ENCODE measurements at places on chromosomes 3 and 15.

- no peak for DNase-seq
Observed at GRCh38 chr3:48747706-48748105, 30.7 kb upstream of the IP6K2 start.

- DNase-seq = no peak
Observed at GRCh38 chr3:116445311-116445841, at the start of gene LSAMP. Gene LSAMP, minus strand, starts transcription at chr3:116445487.

GRCh38 chr3:53260286-53260785 lies 4.5 kb upstream of the TKT start:
- no peak for DNase-seq

GRCh38 chr3:159584421-159584820 lies 404.2 kb upstream of the IL12A start:
- no peak for DNase-seq

DNA sequence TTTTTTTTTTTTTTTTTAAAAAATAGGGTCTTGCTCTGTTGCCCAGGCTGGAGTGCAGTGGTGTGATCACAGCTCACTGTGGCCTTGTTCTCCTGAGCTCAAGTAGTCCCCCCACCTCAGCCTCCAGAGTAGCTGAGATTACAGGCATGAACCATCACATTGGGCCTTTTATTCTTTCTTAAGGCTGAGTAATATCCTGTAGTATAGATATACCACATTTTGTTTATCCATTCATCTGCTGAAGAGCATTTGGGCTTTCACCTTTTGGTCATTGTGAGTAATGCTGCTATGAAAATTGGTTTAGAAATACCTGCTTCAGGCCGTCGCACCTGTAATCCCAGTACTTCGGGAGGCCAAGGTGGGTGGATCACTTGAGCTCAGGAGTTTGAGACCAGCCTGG lies 42.6 kb downstream of the PAQR5 start:
- DNase-seq = no peak

GRCh38 chr3:32881624-32882023 lies 63.8 kb downstream of the TRIM71 start:
- no peak for DNase-seq

DNA sequence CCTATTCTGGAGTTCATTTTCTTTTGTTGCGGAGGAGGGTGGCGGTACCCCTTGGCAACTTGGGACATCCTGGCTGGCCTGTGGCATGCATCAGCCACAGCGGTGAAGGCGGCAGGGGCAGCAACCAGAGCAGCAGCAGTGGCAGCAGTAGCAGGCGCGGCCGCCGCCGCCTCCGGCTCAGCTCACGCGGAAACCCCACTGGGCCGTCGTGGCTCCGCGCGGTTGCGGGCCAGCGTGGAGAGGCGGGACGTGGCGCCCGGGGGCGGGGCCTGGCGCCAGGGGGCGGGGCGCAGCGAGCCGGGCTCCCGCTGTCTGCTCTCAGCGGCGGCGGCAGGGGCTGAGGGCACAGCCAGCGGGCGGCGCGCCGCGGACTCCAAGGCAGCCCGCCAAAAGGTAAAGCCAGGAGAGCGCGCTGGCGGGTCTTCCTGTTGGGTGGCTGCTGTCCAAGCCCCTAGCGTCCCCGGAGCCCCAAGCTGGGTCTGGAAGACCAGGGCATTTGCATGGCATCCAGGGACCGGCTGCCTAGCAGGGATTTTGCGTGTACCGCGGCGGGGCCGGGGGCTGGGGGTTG lies 334.4 kb upstream of the THRB start:
- DNase-seq = no peak

- peak; percentile 24 for DNase-seq
Observed at GRCh38 chr3:112531358-112531781, 30.4 kb downstream of the ATG3 start.

DNA sequence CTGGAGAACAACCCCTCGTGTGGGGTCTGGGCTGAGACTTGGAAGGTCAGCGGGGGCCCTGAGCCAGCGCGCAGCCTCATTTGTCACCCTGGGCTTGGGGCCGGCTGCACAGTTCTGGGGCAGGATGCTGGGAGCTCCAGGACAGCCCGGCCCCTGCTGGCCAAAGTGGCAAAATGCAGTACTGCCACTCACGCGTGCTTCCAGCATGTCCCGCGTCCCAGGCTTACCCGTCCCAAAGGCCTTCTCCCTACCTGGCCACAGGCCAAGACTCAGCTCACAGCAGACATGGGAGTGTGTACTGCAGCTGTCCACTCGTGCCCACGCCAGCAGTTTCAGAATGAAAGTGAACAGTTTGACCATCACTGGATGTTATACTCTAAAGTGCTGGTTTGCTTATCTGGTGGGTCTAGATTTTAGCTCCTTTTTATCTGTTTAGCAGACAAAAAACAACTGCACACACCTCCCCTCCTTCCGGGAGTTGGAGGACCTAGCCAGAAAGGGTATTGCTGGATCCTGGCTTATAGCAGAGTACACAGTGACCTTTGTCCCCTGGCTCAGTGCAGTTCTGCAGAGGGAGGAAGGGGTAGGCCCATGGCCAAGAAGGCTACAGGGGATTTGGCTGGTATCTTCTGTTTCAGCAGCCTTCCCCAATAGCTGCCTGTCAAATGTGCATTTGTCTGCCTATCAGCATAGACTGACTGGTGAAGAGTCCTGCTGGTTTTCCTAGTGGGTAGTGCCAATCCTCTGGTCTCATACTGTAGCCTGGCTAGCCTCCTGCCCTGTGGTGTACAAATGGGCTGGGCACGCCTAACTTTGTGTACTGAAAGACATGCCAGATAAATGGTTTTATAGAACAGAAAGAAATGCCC lies 23.2 kb upstream of the IP6K2 start:
- DNase-seq = peak; percentile 13

- DNase-seq = no peak
Observed at GRCh38 chr3:3165241-3165640, 14.2 kb downstream of the CRBN start.

- no peak for DNase-seq
Observed at GRCh38 chr3:157103860-157104259, 56.1 kb downstream of the CCNL1 start.

DNA sequence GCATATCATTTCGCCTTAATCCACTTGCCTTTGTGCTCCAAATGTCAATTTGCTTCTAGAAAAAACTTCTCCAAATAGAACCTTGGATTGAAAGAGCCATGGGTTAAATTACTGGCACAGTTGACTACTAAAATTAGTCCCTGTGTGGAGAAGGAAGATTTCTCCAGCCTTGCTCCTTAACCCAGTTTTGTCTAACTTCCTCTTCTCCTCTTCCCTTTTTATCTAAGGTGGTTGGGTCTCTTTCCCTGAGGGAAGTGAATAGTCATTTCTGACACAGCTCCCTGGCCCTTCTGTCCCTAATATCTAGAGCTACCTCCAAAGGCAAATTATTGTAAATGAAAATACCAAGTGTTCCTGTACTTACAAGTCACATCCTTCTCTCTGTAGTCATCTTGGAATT lies 527.9 kb upstream of the TBL1XR1 start:
- DNase-seq = no peak

DNA sequence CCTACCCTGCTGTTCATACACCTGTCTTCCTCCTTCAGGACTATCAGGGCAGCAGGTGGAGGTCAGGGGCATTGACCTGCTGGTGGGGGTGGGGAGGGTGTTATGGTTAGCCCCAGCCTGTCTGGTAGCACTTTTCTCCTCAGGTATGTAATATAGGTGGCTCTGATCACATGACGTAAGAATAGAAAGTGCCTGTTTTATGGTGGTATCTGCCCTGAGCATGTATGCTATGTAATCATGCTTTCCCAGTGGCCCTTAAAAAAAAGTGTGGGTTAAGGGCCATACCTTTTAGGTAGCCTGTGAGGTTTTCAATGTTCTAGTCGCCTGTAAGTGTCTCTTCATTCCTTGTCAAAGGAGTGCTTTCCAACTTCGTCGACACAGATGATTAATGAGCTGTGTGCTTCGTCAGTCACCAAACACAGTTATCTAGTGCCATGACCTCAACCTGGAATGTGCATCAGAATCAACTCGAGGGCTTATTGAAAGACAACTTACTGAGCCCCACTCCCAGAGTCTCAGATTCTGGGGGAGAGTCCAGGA lies 86.3 kb downstream of the KLHL25 start:
- no peak for DNase-seq

DNA sequence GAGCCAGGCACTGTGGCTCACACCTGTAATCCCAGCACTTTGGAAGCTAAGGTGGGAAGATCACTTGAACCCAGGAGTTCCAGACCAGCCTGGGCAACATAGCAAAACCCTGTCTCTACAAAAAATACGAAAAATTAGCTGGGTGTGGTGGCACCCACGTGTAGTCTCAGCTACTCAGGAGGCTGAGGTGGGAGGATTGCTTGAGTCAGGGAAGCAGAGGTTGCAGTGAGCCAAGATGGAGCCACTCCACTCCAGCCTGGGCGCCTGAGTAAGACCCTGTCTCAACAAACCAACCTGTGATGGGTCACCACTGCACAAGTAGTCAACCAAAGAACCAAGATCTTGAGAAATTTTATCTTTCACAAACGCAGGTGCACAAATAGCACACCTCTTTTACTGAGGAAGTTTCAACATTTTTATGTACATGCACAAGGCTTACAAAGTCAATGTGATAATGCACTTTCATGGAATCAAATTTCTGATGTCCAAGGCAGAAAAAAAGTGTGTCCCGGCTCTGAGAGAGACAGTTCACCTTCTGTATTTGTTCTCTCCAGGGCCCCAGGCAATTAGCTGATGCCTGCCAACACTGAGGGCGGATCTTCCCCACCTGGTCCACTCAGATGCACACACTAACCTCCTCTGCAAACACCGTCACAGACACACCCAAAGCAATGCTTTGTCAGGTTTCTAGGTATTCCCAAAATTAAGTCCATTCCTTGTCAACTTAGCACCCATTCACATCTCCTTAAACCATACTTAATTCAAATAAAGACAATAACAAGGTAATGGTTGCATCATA lies 12.4 kb downstream of the ACAA1 start:
- DNase-seq = no peak

DNA sequence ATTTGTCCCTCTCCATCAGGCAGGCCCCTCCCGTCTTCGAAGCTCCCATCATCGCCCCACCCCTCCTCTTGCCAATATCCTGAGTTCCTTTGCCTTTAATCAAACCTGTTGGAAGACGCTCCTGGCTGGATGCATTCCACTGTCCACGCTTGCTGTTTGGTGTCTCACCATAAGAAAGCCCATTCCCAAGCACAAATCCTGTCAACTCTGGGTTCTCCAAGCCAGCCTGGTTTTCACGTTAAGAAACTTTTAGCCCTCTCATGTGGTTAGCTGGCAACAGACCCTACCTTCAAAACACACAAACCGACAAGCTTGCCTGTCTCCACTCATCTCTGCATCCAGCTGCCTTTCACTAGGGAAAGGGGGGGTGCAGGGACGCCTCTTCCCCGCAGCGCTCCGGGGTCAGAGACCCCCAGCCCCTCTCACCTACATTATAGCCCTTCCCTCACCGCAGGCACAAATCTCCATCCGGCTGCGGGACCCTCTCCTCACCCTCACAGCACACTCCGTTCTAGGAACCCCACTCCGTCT lies 1.1 kb downstream of the GORASP1 start:
- no peak for DNase-seq

GRCh38 chr3:11769704-11770476 lies 76.8 kb downstream of the TAMM41 start:
- no peak for DNase-seq

GRCh38 chr15:80494756-80495155 lies 90.6 kb downstream of the ARNT2 start:
- no peak for DNase-seq

DNA sequence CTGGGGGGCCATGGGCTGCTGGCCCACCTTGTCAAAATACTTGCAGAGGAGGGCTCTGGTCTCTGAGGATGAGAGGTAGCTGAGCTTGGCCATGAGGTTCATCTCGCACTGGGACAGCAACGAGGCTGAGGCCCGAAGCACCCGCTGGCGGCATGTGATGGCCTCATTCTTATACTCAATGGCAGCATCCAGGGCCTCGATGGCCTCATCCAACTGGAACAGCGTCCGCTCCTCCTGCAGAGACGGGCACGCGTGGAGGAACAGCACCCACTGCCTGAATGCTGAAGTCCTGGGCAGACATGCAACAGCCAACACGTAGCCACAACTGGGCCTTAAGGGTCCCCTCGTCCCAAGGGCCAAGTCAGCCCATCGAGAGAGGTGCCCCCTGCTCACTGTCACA lies 25.0 kb downstream of the KIF7 start:
- no peak for DNase-seq

DNA sequence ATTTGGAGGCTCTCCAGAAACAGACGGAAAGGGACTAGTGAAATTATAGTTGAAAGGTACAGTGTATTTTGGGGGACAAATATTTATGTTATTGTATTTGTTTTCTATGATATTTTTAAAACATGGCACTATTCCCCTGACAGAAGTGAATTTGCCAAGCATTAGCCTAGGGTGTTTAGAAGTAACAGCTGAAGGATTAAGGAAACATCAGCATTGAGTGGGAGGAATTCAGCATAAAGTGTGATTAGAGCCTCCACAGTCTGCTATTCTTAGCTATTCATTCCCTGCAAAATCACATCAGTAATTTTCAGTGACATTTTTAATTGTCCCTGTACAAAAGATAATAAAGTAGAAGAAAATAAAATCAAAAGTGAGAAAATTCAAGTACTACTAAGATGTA lies 231.4 kb downstream of the ROBO2 start:
- no peak for DNase-seq

GRCh38 chr3:33597257-33597689 lies 120.8 kb downstream of the CLASP2 start:
- no peak for DNase-seq

- no peak for DNase-seq
Observed at GRCh38 chr3:43379343-43379742, 93.0 kb downstream of the SNRK start.

GRCh38 chr3:8595695-8596115 lies 48.9 kb downstream of the SSUH2 start:
- DNase-seq = no peak

- no peak for DNase-seq
Observed at GRCh38 chr15:28876131-28876844, 9.5 kb upstream of the APBA2 start.

DNA sequence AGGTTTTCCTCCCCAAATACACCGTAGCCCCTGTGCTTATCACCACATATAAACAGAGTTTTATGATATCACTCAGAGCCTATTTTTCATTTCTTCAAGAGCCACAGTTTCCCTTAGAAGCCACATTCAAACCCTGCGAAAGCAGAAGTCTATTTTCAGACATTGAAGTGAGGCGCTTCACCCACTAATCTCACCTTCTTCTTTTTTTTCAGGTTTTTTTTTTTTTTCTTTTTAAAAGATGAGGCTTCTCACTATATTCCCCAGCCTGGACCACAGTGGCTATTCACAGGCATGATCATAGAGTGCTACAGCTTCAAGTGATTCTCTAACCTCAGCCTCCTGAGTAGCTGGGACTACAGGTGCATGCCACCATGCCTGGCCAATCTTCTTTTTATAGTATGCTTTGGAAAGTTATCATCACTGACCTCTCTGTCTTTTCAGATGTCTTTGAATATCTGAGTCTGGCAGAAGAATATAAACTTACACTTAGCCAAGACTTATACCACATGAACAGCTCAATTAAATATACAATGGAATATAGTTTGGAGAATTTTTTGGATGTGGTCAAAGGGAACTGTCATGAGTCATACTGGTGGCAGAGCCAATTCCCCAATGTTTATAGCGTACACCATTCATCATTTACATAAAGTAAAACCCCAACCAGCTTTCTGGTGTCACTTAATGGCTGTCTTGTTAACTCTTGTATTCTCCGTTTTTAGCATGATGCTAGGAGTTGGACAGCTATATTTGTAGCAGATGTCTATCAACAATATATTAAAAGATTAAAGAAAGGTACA lies 59.7 kb upstream of the CCDC50 start:
- no peak for DNase-seq

- DNase-seq = no peak
Observed at GRCh38 chr15:53627279-53627678, 132.2 kb downstream of the WDR72 start.

Data from T-helper 1 cell (primary cell).